ENCODE measurements at places on chromosomes 3 and 15. TPM values are rescaled to one million over a fixed set of nuclear protein-coding genes. Genes with fewer than 3 reads are reported as not detected.

The EPHA3 gene
- 0.07 TPM for total RNA-seq

The COL8A1 gene
- total RNA-seq, result not detected

The FETUB gene
- not detected for total RNA-seq

The LPCAT4 gene
- 52.7 TPM for total RNA-seq

The CASR gene
- 0.05 TPM for total RNA-seq

The NDN gene
- 1.2 TPM for total RNA-seq

The TTLL13 gene
- 0.39 TPM for total RNA-seq

- H3K27ac ChIP-seq, result peak overlapping the region; percentile 21
- peaks cover 8% of the 10 kb centered on the region for H3K4me1 ChIP-seq
- peaks cover 7% of the 10 kb centered on the region for H3K36me3 ChIP-seq
- H3K4me3 ChIP-seq, result no peak overlapping the region
- no peak for DNase-seq
Measured at GRCh38 chr3:49500732-49501609, 30.9 kb downstream of the DAG1 start.

DNA sequence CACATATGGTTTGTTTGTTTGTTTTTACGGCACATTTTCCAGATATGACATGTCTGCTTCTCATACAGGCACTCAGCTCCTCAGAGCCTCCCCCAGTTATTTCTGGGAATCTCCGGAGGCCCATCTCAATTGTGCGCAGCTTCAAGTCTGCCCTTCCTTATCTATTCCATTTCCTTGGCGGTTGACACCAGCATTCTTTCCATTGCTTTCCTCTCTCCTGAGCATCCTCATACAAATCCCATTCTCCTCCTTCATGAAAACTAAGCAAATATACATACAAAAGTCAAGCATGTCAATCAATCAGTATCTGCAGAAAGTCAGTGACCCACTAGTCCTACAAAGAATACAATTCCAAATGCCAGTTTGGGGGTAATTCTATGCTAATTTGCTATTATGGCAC, 166.7 kb downstream of the SQOR start:
- H3K27me3 ChIP-seq, result peaks cover 4% of the 10 kb centered on the region
- H3K36me3 ChIP-seq, result no peaks in the 10 kb centered on the region
- no peak overlapping the region for H3K4me3 ChIP-seq
- no peak for DNase-seq
- no peaks in the 10 kb centered on the region for H3K4me1 ChIP-seq
- no peak overlapping the region for H3K27ac ChIP-seq

- no peak overlapping the region for H3K4me3 ChIP-seq
- H3K27me3 ChIP-seq, result no peaks in the 10 kb centered on the region
- peaks cover 31% of the 10 kb centered on the region for H3K36me3 ChIP-seq
- peaks cover 8% of the 10 kb centered on the region for H3K4me1 ChIP-seq
- no peak overlapping the region for H3K27ac ChIP-seq
Measured at GRCh38 chr3:197114007-197114406, 84.4 kb upstream of the MELTF start.

DNA sequence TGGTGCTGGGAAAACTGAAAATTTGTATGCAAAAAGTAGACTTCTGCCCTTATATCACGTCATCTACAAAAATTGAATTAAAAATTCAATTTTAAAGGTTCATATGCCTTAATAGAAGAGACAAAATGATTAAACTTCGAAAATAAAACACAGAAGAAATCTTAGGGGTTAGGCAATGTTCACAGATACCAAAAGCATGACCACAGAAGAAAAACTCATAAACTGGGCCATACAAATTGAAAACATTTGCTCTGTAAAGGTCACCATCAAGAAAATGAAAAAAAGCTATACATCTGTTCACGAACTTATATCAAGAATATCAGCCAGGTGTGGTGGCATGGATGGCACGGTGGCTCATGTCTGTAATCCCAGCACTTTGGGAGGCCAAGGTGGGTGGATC, 245.1 kb downstream of the PCCB start:
- H3K27ac ChIP-seq, result no peak overlapping the region
- peaks cover 49% of the 10 kb centered on the region for H3K36me3 ChIP-seq
- H3K4me3 ChIP-seq, result no peak overlapping the region
- H3K4me1 ChIP-seq, result no peaks in the 10 kb centered on the region
- H3K27me3 ChIP-seq, result no peaks in the 10 kb centered on the region
- no peak for DNase-seq

GRCh38 chr3:25855266-25855784, 65.4 kb downstream of the OXSM start:
- H3K27ac ChIP-seq, result no peak overlapping the region
- H3K36me3 ChIP-seq, result no peaks in the 10 kb centered on the region
- no peaks in the 10 kb centered on the region for H3K4me1 ChIP-seq
- no peak overlapping the region for H3K4me3 ChIP-seq

DNA sequence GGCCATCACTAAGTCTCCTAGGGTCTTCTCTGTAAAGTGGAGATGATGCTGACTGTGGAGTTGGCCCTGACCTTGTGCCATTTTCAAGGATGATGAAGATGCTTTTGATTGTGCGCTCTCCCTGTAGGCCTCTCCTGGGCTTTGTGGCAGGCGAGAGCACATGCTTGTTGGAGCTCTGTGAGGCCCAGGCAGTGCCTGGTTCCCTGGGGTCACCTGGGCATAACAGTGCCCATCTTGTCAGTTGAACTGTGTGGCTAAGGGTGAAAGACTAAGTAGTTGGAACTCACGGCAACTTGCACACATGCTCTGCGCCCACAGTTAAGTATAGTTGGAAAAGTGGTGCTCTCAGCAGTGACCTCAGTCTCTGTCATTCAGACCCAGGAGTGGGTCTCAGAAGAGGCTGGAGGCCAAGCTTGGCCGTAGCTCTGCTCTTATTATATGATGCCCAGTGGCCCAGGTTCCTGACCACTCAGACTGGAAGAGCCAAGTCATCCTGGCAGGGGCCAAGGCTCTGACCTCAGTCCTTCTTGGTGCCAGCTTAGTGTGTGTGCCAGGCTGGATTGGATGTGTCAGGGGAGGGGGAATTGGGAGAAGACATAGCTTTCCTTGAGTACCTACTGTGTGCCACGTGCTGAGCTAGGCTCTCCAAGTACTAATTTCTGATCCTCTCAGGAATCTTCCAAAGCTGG, 154.6 kb downstream of the EEFSEC start:
- no peak overlapping the region for H3K27ac ChIP-seq
- H3K36me3 ChIP-seq, result peaks cover 16% of the 10 kb centered on the region
- no peak overlapping the region for H3K4me3 ChIP-seq
- no peak for DNase-seq
- H3K27me3 ChIP-seq, result no peaks in the 10 kb centered on the region

DNA sequence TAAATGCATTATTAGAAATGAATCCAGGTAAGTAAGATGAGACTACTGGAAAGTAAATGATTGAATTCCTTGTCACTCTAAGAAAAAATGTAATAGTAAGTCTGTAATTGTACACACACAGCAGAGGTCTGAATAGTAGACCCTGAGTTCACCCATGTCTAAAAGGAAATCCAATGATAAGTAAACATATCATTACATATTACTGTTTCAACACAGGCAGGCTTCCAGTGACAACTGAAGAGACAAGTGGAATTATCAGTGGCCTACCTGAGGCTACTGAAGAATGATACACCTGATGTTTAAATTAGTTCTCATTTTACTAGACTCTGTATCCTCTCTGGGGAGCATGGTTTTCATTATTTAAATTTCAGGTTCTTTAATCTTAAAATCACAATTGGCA, 6.2 kb upstream of the CCNL1 start:
- no peak for DNase-seq
- no peak overlapping the region for H3K27ac ChIP-seq
- H3K4me1 ChIP-seq, result peaks cover 7% of the 10 kb centered on the region
- peaks cover 9% of the 10 kb centered on the region for H3K36me3 ChIP-seq
- H3K4me3 ChIP-seq, result no peak overlapping the region
- no peaks in the 10 kb centered on the region for H3K27me3 ChIP-seq

- peak overlapping the region; percentile 66 for H3K4me3 ChIP-seq
- peak; percentile 48 for DNase-seq
- peak overlapping the region; percentile 17 for H3K27ac ChIP-seq
- H3K36me3 ChIP-seq, result no peaks in the 10 kb centered on the region
Measured at GRCh38 chr3:124584552-124585391, 145.5 kb upstream of the UMPS start.

GRCh38 chr15:58440158-58440910, 8.5 kb downstream of the LIPC start:
- H3K4me3 ChIP-seq, result no peak overlapping the region
- H3K4me1 ChIP-seq, result peaks cover 20% of the 10 kb centered on the region
- peak overlapping the region; percentile 42 for H3K27ac ChIP-seq
- no peaks in the 10 kb centered on the region for H3K27me3 ChIP-seq

DNA sequence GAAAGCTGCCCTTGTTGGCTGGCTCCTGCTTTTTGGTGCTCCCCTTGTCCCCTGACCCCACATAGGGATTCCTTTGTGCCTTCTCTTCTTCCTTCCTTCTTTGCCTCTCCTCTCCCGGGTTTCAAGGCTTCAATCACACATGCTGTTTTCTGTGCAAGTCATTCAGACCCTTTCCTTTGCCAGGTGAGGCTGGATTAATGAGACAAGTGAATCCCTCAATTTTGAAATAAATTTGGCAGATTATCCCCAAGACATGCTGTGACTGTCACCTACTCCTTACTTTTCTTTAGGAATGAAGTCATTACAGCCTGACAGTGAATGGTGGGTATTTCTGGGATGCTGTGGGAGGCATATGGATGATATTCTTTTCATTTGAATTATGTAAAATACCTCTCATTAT, 259.0 kb upstream of the RGMA start:
- H3K27me3 ChIP-seq, result peaks cover 6% of the 10 kb centered on the region
- no peaks in the 10 kb centered on the region for H3K4me1 ChIP-seq
- no peaks in the 10 kb centered on the region for H3K36me3 ChIP-seq
- DNase-seq, result no peak
- H3K4me3 ChIP-seq, result no peak overlapping the region

DNA sequence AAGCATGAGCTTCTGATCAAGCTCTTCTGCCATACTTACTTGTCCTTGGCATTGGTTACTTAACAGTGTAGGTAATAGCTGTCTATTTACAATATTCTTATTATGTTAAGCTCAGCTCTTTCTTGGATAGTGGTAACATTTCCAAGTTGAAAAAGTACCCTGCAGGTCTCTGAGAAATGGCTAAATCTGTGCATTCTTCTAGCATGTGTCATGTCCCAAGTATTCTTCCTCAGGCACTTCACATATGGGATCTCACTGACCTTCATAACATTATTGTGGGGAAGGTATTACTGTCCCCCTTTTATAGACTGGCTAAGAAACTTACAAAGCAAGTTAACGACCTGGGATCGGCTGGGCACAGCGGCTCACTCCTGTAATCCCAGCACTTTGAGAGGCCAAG, 236.1 kb downstream of the RORA start:
- no peaks in the 10 kb centered on the region for H3K36me3 ChIP-seq
- H3K4me1 ChIP-seq, result no peaks in the 10 kb centered on the region
- H3K4me3 ChIP-seq, result no peak overlapping the region
- H3K27me3 ChIP-seq, result peaks cover 6% of the 10 kb centered on the region
- H3K27ac ChIP-seq, result no peak overlapping the region

GRCh38 chr3:182891364-182891763, 89.0 kb downstream of the DCUN1D1 start:
- H3K27ac ChIP-seq, result no peak overlapping the region
- no peaks in the 10 kb centered on the region for H3K4me1 ChIP-seq
- no peak for DNase-seq
- no peaks in the 10 kb centered on the region for H3K27me3 ChIP-seq

GRCh38 chr15:47614360-47615011, 102.8 kb upstream of the SEMA6D start:
- H3K36me3 ChIP-seq, result no peaks in the 10 kb centered on the region
- no peaks in the 10 kb centered on the region for H3K4me1 ChIP-seq
- H3K4me3 ChIP-seq, result no peak overlapping the region
- H3K27me3 ChIP-seq, result no peaks in the 10 kb centered on the region
- no peak for DNase-seq

DNA sequence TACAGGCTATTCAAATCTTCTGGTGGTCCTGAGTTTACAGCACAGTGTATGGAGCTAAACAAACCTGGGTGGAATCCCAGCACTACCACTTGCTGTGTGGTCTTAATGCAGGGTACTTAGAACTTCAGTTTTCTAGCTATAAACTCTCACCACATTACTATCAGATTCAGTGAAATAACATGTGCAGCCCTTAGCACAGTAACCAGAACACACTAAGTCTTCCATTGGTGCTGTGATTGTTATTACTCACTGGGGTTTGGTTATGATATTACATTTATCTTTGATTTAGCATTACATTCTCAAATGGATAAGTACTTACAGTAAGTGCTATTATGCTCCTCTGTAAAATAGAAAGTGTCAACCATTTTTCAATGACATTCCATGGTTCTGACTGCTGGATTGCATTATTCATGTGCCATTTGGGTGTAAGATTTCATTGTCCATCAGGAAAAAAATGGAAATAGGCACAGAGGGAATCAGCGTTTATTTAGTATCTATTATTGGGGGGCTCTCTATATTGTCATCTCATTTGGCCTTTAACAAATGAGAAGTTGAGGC, 81.9 kb downstream of the PDE8A start:
- no peaks in the 10 kb centered on the region for H3K27me3 ChIP-seq
- H3K4me3 ChIP-seq, result no peak overlapping the region
- peaks cover 21% of the 10 kb centered on the region for H3K4me1 ChIP-seq
- peaks cover 26% of the 10 kb centered on the region for H3K36me3 ChIP-seq
- no peak overlapping the region for H3K27ac ChIP-seq

GRCh38 chr3:88057630-88058305, 1.0 kb downstream of the CGGBP1 start:
- peak overlapping the region; percentile 94 for H3K4me3 ChIP-seq
- H3K27ac ChIP-seq, result peak overlapping the region; percentile 92
- peaks cover 41% of the 10 kb centered on the region for H3K36me3 ChIP-seq
- peaks cover 45% of the 10 kb centered on the region for H3K4me1 ChIP-seq
- DNase-seq, result no peak
- H3K27me3 ChIP-seq, result no peaks in the 10 kb centered on the region

GRCh38 chr3:52440671-52441070, 4.2 kb downstream of the SEMA3G start:
- no peak overlapping the region for H3K4me3 ChIP-seq
- H3K4me1 ChIP-seq, result no peaks in the 10 kb centered on the region
- no peaks in the 10 kb centered on the region for H3K27me3 ChIP-seq
- no peak overlapping the region for H3K27ac ChIP-seq
- no peak for DNase-seq

DNA sequence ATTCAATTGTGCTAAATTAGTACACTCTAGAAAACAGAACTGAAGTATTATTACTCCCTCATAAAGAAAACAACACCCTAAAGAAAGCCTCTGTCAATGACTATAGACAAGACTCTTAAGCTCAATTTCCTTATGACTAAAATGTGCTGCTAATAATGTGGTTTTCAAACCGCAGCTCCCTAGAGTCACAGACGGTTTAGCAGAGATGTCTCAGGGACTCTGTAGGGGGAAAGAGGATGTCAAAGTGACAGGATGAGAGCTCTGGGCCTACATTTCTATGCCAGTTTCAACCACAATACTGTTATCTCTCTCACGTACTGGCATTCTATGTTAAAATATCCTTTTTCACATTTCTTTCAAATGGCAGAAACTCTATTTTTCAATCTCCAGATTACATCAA, 37.6 kb upstream of the WDR49 start:
- H3K27ac ChIP-seq, result no peak overlapping the region
- no peak overlapping the region for H3K4me3 ChIP-seq
- peaks cover 30% of the 10 kb centered on the region for H3K36me3 ChIP-seq

- H3K4me1 ChIP-seq, result peaks cover 31% of the 10 kb centered on the region
- H3K36me3 ChIP-seq, result peaks cover 2% of the 10 kb centered on the region
- no peak overlapping the region for H3K27ac ChIP-seq
Measured at GRCh38 chr3:114721209-114721608, 425.9 kb downstream of the ZBTB20 start.
